ENCODE measurements at places on chromosomes 11 and 22.

- DNase-seq: no peak
Observed at GRCh38 chr11:6557761-6558674, 45.4 kb downstream of the RRP8 start.

GRCh38 chr11:39327302-39327701, 2132.2 kb downstream of the LRRC4C start:
- DNase-seq: no peak

DNA sequence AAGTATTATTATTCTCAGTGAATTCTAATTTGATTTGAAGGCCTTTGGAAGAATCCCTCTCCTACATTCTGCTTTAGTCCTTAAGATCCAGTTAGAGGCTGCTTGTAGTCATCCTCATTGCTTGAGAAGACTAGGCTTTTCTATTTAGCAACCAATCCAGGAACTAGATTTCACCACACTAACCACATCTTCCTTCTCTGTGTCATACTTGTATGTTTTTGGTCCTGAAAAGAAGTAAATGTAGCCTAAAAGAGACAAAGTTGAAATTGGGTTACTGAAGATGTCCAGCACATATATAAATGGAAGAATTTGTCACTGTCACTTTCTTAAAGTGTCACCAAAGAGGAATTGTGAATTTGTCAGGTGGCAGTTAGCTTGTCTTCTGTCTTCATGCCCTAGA, 46.6 kb upstream of the MMP7 start:
- DNase-seq: no peak

DNA sequence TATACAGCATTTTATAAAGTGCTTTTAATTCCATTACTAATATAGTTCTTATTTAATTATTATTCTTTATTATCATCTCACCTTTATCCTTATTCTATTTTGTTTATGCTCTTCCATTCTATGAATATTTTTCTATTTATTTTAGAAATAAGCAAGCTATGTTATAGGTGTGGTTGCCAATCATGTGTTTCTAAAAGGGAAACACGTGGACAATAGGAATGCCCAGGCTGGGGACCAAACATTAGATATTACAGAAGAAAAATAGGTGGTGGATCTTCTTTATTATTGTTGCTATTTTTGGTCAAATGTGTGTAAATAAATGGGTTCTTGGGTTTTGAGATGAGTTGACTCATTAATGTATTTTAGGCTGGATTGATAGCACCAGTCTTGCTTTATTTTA, 438.3 kb downstream of the RAB38 start:
- no peak for DNase-seq

DNA sequence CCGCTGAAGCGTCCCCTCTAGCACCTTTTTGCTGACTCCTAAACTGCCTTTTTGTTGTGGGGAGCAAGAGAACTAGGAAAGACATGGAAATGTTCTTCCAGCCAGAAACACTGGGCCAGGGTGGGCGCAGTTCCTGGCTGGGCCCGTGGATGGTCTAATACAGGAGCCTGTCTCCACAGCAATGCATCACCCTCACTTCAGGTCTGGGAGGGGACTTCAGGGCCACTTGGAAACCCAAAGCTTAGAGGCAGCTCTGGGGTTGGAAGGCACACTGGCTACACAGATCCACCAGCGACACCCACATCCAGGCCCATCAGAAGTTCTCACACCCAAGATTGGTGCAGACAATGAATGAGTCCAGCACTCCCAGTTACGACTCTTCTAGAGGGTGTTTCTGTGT, 120.3 kb downstream of the ETS1 start:
- no peak for DNase-seq

DNA sequence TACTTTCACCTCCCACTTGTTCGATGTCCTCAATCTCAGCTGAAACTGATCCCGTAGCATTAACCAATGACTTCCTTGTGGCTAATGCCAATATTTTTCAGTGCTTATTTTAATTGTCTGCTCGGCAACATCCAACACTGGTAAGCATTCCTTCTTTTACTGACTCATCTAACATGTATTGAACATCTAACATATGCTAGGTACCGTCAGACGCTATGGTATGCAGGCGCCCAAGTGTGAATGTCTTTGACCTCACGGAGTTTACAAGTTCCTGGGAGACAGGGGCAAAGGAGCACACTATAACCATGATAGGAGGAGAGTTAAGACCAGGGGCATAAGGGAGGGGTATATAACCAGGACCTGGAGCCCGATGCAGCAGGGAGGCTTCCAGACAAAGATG, 1.7 kb downstream of the BRMS1 start:
- DNase-seq: no peak

- no peak for DNase-seq
Observed at GRCh38 chr11:70669871-70670675, 271.7 kb downstream of the CTTN start.

- DNase-seq: no peak
Observed at GRCh38 chr11:102155676-102156075, 45.4 kb downstream of the YAP1 start.

DNA sequence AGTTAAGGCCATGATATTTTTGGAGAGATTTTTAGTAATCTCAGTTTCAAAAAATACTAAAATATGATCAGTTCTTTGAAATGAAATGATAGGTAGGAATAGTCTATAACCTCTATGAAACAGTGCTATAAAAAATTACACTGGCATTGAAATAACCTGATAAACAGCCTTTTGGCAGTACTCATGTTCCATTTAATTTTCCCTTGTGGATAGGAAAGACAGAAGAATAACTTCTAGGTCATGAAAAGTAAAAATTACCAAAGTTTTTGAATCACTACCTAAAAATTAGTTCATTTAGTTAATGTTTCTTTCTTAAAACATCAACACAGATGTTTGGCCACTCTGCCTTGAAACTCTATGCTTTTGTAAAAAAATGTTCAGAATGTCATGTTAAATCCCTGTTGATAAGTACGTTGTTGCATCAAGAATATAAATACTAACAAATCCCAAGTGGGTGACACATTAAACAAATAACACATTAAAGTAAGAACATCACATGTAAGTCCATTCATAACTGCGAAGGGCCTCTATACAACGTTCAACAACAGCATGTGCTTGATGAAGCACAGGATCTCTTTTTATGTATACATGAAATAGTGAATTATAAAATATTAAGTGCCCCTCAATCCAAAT, 290.2 kb downstream of the SWAP70 start:
- DNase-seq: no peak

- DNase-seq: no peak
Observed at GRCh38 chr11:45298718-45299117, 12.6 kb upstream of the SYT13 start.

DNA sequence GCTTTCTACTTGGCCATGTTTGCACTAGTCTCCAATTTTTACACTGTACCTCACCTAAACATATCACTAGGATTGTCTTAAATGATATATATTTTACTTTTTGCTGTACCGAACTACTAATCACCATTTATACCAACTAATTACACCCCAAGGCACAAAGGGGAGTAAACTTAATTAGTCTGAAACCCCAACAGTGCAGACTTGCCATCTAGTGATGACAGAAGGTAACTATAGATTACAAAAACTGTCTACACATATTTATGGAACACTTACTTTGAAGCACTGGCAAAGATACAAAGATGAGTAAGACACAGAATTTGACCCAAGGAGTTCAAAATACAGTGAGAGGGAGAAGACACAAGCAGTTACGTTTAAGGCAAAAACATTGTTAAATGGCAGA, 139.7 kb downstream of the CNTN5 start:
- DNase-seq: no peak

GRCh38 chr11:64058494-64058893, 22.8 kb downstream of the FLRT1 start:
- DNase-seq: peak; percentile 30

DNA sequence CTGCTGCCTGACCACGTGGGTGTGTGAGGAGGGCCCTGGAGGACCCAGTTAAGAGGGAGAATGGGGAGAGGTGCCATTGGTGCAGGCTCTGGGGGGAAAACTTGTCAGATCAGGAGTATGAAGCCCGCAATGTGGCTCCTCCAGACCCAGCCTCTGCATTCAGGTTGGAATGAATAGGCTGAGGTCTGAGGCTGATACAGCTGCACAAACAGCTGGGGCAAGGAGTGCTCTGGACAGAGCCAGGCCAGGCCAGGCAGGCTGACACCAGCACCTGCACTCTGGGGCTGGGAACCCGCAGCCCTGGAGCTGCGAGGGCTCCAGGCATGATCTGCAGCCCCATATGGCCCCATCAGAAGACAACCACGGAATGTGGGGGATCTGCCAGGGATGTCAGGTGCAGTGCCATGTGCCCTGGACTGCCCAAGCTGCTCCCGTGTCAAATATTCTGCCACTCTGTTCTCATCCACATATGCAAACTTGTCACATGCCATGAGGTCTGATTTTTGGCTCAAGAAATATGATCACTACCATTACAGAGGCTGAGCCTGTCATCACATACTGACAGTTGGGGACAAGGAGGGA, 27.2 kb upstream of the KCNJ11 start:
- no peak for DNase-seq

DNA sequence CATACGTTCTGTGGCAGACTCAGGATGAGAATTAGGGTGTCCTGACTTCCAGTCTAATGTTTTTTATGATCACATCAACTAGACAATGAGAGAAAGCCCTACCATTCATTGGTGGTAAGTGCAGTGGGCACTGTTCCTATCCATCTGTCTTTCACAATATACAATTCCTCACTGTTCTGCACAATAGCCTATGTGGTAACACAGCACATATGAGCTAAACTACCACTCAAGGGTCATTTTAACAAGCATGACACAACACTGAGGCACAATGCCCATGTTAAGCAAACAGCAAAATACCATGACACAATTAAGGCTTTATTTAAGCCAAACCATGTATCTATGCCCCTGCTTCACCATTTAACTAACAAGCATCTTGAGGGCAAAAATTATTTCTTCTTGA, 52.3 kb downstream of the SIK3 start:
- DNase-seq: peak; percentile 75

DNA sequence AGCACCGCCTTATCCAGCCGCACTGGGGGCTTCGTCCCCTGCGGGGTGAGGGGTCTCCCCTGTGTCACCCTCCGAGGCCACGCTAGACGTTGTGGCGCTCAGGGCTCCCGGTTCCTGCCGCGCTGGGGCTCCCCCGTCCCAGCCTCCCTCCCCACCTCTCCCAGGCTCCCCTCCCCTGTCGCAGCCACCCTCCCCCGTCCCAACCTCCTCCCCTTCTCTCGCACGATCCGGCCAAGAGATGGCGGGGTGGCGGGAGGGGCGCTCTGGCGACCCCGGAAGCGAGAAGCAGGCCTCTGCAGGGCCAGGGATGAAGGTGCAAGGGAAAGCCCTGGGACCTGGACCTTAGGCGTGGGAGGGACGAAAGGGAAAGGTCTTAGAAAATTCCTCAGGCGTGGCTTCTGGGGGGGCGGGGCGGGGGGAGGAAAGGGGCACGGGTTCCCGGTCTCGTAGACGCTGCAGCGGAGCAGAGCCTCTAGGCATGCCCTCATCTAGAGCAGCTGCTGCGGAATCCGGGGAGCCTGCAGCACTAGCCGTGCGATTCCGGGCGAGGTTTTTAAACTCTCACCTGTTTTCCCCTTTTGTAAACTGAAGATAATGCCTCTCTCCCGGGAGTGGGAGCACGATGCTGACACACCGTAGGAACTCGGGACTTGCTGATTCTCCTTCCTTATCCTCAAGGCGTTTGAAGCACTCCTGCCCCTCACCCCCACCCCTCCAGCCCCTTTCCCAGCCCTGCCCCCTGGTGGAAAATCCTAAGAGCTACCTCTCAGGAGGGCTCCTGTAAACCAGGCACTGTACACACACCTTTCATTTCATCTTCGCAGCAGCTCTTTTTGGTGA, 14.4 kb downstream of the KCNJ5 start:
- peak; percentile 38 for DNase-seq

DNA sequence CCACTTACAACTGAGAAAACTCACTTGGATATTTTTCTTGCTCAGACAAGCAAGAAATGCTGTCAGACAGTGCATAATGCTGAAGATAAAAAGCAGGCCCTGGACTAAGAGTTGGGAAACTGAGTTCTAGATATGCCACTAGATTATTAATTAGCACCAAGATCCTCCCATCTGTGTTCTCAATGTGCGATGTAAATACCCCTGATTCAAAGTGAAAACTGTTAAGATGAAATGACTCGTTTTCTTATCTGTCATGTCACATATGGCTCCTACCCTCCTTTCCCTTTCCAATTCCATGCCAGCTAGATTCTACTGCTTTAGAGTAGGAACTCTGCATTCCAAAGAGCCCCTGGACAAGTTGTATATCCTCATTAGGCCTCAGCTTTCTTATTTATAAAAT, 88.9 kb upstream of the CLNS1A start:
- no peak for DNase-seq

- DNase-seq: no peak
Observed at GRCh38 chr22:32919629-32920028, 118.1 kb downstream of the TIMP3 start.

DNA sequence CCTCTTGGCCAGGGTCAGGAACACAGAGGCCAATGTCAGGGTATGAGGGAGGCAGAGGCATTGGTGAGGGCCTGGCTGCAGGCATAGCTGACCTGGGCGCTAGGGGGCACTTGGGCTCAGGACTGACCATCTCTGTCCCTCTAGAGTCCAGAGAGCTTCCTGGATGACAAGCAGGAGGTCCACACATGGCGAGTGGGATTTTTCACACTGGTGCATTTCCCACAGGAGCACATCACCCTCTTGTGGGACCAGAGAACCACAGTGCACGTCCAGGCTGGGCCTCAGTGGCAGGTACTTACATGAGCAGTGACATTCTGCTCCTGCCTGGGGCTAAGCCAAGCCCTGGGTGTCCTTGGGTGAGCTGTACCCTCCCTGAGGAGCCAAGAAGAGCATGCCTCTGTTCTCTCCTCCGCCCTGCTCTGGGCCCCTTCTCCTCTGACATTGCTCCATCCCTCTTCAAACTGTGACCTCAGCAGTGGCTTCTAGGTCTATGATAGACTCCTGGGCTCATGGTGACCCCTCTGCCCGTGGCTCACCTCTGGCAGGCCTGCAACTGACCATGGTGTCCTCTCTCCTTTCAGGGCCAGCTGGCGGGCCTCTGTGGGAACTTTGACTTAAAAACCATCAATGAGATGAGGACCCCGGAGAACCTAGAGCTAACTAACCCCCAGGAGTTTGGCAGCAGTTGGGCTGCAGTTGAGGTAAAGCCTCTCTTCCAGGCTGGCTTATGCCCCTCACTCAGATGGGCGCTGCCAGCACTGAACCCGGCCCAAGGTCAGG, 46.6 kb downstream of the OTOG start:
- DNase-seq: no peak

- no peak for DNase-seq
Observed at GRCh38 chr11:95360377-95361075, 129.5 kb upstream of the SESN3 start.
